ENCODE measurements at places on chromosomes 7 and 10.
A peak's percentile ranks its signal among the peaks of the same experiment; 100 is the strongest.

DNA sequence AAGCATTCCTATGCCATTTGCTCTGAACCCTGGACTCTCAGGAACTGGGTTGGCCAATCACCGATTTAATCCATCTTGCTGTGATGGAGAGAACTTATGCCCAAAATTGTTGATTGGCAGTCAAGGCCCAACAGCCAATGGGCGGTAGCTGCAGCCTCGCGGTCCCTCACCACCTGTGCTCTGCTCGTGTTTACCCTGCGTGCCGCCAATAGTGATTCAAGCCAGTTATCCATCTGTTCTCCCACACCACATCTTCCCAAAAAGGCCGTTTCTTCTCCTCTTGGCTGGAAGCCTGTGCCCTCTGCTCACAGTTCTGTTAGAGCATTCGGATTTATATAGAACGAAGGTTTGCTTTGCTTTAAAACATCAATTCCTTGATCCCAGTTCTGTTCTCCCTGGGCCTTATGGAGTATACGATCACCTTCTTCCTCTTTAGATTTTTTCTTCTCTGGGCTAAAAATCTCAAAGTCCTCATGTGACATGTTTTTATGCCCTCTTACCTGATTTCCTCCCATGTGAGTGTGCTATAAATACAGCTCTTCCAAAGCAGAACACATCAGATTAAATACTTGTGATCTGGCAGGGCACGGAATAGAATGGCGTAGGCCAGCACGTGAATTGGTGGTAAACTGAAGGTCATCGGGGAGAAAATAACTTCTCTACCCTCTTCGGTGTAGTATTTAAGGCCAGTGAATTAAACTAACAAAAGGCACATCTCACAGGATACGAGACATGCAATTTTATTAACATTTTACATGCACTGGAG, 212.8 kb downstream of the NSUN6 start:
- no peak for DNase-seq

DNA sequence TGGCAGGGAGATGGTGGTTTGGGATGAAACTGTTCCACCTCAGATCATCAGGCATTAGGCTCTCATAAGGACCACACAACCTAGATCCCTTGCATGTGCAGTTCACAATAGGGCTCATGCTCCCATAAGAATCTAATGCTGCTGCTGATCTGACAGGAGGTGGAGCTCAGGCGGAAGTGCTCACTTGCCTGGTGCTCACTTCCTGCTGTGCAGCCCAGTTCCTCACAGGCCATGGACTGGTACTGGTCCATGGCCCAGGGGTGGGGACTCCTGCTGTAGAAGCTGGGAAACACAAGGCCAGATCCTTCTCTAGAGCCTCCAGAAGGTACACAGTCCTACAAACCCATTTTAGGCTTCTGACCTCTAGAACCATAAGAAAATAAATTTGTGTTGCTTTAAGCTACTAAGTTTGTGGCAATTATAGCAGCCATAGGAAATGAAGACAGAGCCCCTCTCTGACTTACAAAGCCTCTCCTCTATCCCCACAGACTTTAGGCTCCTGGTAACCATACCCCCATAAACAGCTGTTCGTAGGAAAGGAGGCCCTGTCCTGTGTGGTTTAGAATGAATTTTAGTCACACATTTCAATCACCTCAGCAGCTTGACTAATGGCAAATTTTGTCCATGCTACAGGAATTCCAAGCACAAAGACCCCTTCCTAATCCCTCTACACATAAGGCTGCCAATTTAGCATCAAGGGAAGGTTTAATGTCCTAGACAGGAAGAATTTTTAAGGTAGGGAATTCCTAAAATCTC, 206.1 kb upstream of the PHYHIPL start:
- DNase-seq = no peak

- DNase-seq = no peak
Measured at GRCh38 chr10:132460691-132461090, 63.7 kb downstream of the PWWP2B start.

DNA sequence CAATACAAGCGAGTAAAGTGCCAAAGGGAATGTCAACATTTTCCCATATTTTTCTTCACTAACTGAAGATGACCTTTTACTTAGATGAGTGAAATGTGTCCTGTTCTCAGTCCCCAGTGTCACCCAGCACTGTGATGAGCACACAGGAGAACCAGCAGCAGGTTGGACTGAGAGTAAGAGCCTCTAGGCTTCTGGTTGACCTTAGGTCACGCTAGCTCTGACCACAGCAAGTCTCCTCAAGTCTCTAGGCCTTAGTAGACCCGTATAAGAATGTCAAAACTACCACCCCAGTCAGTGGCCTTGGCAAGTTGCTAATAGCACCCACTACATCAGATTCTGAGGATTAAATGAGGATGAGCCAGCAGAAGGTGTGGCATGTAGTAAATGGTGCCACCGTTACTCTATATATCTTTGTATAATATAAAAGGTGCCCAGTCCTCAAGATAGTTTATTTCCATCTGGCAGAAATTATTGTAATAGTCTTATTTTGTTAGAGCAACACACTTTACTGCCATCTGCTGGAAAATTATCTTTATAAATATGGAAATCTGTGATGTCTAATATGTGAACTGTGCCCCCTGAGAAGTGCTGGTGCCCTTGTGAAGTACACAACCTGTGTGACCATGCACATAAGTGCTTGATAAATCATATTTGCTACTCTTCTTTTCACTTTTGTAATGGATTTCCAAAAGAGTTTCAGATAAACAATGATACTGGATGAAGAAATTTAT, 75.7 kb downstream of the SPAG6 start:
- DNase-seq = peak; percentile 42

DNA sequence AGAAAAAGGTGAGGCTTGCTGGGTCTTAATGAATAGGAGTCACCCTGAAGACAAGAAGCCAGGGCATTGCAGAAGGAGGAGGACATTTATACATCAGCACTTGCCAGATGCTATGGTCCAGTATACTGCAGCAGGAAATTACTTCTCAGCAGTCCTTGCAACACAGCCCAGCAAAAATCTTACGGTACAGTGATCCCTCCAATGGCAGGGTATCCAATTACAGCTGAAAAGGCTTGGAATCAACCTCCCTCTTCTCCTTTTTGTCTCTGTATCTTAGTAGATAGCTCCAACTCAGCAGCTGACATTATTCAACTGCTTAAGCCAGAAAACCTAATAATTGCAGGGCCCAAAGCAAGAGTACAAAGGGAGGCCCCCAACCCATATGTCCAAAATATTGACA, 128.3 kb upstream of the COBL start:
- no peak for DNase-seq

- peak; percentile 98 for DNase-seq
Measured at GRCh38 chr10:119217991-119218490, 10.7 kb downstream of the GRK5 start.

GRCh38 chr10:27890971-27891370, 107.9 kb downstream of the ODAD2 start:
- DNase-seq = no peak

DNA sequence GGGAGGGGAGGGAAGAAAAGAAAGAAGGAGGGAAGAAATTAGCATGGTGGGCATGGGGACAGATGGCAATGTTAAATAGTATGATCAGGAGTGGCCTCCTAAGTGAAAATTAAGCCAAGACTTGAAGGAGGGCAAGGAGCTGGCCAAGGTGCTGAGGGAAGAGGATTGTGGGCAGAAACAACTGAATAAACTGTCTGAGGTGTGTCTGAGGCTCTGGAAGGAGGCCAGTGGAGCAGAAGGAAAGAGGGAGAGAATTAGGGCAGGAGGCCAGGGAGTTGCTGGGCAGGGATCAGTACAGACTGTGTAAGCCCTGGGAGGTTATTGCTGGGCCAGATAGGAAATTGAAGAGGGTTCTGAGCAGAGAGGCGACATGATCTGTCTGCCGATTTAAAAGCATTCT, 40.6 kb upstream of the VKORC1L1 start:
- DNase-seq = peak; percentile 80

DNA sequence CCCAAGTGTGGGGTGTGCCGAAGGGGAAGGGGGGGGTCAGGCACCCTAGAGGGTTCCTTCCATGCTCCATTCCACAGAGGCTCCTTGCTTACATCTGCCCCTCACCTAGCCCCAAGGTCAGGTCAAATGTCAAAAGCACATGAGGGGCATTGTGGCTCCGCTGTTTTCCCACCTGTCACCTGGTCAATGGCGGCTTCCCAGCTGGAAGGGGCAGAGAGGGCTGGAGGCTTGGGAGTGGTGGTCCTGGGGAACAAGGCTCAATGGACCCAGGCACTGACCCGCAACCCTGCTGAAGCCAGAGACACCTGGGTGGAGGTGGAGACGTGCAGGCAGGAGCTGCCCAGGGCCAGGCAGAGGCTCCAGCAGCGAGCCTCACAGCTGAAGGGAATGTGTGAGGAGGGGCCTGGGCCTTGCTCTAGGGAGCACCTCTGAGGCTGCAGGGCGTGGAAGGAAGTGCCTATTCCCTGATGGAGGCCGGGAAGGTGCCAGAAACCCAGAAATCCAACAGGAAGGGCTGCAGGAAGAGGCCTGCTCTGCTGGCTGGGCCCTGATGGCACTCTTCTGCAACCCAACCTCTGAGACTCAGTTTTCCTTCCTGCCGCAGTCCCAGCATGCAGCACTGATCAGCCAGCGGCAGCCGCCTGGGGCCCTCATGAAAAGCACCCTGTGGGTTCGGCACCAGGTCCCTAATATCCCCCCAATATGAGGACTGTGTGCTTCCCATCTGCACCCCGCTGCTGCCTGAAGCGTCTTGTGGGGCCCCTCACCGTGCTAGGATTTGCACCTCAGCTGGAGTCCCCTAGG, 16.0 kb downstream of the RASGEF1A start:
- no peak for DNase-seq

GRCh38 chr7:129443612-129444011, 9.4 kb downstream of the STRIP2 start:
- no peak for DNase-seq

- peak; percentile 42 for DNase-seq
Measured at GRCh38 chr7:91233212-91233611, 31.0 kb upstream of the FZD1 start.

GRCh38 chr10:87658321-87658795, 1.3 kb upstream of the PAPSS2 start:
- DNase-seq = no peak

DNA sequence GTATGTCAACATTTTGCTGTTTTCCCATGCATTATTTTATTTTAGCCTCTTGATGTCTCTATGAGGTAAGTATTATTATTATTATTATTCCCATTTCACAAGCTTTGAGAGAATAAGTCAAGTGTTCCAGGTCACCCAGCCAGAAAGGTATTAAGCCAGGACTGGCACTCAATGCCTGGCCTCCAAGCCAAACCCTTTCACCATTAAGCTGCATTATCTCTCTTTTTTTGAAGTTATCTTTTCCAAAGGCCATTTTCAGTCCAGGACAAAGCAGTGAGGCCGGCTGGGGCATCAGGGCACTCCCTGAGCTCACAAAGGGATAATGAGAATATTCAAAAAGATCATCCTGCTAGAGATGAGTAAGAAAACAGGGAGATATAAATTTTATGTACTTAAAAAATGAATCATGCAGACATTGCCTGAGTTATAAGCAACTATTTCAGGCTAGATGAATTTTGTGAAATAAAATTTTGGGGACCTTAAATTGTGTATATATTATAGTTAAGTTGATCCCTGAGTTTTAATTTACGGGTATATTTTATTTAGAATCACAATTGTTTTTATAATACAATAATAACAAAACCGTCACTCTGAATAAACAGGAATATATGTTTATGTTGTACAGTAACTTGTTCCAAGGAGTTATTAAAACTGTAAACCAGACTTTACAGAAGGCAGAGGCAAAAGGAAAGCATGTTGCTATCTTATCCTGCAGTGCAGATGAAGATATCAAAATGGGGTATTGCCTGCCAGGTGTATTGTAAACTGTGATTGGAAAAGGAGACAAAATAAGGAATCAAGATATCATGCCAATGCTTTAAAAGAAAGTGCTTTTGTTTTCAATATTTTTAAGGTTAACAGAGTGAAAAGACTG, 51.3 kb upstream of the CAV2 start:
- no peak for DNase-seq

DNA sequence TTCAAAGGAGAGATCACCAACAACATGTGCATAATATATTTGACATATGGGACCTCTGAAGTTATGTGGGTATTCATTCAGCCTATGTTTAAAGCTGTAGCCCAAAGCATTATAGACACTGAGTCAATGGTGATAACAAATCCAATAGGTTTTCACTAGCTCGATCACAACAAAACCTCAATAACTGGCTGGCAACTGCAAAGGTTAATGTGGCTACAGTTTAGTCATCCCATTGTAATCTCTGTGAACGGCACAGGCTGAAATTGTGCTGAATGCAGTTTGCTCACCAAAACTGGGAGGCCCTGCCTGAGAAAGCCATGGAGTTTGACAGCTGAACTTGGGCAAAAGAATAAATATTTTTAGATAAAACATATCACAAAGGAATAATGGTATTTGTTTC, 152.4 kb upstream of the ADO start:
- no peak for DNase-seq

DNA sequence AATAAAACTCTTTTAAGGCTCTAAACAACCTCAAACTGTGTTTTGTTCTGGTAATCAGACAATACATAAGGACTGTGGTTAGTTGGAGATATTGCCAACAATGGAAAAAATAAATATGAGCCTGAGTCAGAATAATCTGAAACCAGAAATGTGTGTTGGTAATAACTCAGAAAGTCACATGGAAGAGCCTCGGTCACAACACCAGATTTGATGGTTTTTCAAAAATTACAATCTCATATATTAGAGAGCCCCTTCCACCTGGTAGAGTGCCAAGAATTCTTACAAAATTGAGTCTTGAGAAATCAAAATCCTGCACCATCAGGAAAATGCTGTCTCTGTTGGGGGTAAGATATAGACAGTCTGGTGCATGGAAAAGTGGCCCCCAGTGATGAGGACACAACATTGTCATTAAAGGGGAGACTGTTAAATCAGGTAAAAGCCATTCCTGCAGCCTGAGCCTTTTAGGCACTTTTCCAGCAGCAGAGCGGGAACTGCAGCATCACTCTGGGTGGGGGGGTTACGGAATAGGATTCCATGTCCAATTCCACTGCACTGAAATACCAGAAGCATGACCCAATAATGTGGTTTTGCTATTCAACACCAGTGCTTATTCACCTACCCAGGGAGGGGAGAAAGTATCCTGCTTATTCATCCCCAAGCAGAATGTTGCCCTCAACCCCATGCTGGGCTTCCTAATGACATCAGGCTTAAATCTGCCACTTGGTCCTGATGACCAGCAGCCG, 9.5 kb upstream of the ADAM12 start:
- peak; percentile 65 for DNase-seq

DNA sequence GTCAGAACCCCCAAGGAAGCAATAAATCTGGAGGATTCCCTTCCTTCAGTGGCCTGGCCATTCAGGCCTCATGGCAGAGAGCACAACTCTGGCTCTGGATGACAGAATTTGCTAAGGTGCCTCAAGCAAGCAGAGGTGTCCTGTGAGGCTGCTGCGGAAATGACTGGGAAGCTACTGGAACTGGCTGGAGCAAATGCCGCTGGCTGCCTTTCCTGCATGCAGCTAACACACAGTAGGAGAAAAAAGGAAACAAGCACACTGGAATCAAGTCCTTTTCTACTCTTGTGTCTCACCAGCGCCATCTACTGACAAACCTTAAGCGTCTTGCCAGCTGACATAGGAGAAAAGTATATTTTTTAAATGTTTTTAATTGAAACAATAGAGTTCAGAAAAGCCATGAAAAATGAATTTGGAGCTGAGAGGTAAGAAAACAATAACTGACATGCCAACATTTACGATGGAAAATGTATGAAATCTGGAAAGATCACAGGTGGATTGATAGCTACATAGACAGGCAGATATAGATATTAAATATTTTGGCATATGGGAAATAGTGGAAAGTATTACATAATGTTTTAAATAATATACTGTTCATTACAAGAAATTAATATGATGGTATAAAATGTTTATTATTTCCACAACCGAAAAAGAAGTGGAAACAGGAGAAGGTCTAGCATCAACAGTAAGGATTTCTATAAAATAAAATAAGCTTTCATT, 951.6 kb downstream of the ANKRD7 start:
- DNase-seq = peak; percentile 81

- DNase-seq = peak; percentile 35
Measured at GRCh38 chr7:131692131-131692960, 135.9 kb upstream of the PODXL start.
